MCF 10A (cell line): ENCODE measurements at places on chromosomes 12 and 14. TPM values are rescaled to one million over a fixed set of nuclear protein-coding genes. Genes with fewer than 3 reads are reported as not detected.

GRCh38 chr14:33016613-33017012 is 77.9 kb downstream of the NPAS3 start:
- H3K36me3 ChIP-seq = no peaks in the 10 kb centered on the region
- no peak for DNase-seq
- no peaks in the 10 kb centered on the region for H3K27me3 ChIP-seq
- no peak overlapping the region for H3K4me3 ChIP-seq

DNA sequence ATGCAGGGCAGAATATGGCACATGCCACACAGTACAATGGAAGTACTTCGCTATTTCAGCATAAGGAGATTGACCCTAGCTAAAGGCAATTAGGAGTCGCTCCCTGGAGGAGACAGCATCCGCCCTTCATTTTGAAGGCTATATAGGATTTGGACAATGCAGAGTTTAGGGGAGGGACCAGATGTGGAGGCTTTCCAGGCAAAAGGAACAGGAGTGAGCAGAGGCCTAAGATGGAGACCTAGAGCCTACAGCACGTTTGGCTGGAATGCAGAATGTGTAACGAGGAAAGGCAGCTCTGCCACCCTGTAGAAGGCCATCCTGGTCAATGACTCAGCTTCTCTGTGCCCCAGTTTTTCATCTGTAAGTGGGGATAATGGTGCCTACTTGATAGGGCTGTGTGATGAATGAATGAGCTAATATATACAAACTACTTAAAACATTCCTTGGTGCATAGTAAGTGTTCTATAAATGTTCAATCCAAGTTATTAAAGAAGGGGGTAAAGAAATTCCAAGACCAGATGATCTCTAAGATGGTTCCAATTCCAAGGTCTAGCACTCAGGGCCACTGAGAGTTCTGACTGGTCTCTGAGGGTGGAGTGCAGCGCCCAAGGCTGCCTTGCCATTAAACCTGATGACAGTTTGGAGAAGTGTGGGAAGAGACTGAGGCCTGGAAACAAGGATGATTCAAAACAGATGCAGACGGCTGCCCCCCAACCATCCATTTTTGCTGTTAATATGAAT is 54.3 kb upstream of the FRMD6 start:
- H3K27me3 ChIP-seq = no peaks in the 10 kb centered on the region
- DNase-seq = no peak
- H3K36me3 ChIP-seq = peaks cover 11% of the 10 kb centered on the region

DNA sequence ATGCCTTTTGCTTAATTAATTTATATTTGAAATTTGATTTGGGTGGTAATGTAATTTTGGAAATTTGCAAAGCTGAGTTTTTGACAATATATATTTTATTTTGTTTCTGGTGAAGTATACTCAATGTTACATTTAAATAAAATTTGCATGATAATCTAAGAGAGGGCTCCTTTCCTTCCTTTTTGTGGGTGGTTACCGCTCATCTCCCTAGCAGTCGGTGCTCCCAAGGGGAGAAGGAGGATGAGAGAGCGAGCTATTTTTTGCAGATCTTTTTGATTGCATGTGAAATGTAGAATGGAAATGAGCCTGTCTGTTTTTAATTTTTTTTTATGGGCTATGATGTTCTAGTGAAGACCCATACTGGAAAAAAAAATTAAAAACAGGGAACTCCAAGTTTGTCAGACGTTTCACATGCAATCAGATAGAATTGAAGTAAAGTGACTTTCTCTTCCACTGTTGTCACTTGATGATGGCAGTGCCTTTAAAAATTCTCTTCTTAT is 39.8 kb downstream of the MSRB3 start:
- H3K4me3 ChIP-seq = no peak overlapping the region
- H3K27ac ChIP-seq = no peak overlapping the region
- no peak for DNase-seq
- H3K36me3 ChIP-seq = peaks cover 13% of the 10 kb centered on the region
- H3K27me3 ChIP-seq = no peaks in the 10 kb centered on the region

DNA sequence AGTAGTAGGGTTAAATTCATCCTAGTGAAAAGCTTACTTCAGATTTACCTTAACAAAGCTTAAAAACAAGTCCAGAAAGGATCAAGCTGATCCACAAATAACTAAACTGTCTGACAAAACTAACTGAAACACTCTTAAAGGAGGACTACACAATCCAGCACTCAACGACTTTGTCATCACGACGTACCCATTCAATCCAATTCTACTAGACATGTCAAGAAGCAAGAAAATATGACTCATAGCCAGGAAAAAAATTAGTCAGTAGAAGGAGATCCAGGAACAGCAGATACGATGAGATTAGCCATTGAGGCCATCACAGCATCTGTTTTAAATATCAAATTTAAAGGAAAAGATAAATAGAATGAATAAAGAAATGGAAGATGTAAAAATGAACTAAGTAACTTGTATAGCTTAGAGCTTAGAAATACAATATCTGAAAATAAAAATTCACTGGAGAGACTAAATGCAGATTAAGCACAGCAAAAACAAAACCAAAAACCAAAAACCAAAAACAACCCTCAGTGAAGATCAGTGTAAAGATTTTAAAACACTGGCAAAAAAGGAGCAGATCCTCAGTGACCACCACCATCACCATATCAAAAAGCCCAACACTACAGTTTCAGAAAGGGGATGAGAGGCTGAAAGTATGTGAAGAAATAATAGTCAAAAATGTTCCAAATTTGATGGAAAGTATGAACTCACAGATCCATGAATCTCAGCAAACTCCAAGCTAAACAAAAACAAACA is 95.0 kb upstream of the CCND2 start:
- H3K27me3 ChIP-seq = peaks cover 35% of the 10 kb centered on the region
- H3K4me3 ChIP-seq = no peak overlapping the region
- H3K36me3 ChIP-seq = no peaks in the 10 kb centered on the region
- DNase-seq = peak; percentile 6

DNA sequence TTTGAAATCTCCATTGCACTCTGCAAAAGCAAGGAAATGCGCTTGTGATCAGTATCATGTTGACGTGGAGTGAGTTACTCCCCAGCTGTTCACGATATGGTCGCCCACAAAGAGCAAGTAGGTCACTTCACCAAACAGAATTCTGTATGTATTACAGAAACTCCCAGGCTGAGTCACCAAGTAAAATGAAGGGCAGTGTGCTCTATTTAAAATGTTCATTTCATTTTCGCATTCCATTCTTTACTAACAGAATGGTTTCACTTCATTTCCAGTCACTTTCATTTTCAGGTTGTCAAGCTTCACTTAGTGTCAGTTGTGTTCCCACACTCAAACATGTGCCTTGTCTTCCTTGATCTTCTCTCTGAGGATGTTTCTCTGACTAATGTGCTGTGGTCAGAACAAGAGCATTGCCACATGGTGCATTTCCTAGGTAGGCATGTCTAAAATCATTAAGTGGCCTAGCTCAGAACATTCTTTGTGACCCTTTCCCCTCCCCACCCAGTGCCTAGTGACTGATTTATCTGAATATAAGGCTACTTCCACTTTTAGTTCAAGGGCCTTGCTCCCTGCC is 391.2 kb downstream of the RAD51B start:
- peak overlapping the region; percentile 56 for H3K4me3 ChIP-seq
- H3K27me3 ChIP-seq = no peaks in the 10 kb centered on the region
- peak; percentile 79 for DNase-seq
- peak overlapping the region; percentile 87 for H3K27ac ChIP-seq
- H3K4me1 ChIP-seq = peaks cover 13% of the 10 kb centered on the region

DNA sequence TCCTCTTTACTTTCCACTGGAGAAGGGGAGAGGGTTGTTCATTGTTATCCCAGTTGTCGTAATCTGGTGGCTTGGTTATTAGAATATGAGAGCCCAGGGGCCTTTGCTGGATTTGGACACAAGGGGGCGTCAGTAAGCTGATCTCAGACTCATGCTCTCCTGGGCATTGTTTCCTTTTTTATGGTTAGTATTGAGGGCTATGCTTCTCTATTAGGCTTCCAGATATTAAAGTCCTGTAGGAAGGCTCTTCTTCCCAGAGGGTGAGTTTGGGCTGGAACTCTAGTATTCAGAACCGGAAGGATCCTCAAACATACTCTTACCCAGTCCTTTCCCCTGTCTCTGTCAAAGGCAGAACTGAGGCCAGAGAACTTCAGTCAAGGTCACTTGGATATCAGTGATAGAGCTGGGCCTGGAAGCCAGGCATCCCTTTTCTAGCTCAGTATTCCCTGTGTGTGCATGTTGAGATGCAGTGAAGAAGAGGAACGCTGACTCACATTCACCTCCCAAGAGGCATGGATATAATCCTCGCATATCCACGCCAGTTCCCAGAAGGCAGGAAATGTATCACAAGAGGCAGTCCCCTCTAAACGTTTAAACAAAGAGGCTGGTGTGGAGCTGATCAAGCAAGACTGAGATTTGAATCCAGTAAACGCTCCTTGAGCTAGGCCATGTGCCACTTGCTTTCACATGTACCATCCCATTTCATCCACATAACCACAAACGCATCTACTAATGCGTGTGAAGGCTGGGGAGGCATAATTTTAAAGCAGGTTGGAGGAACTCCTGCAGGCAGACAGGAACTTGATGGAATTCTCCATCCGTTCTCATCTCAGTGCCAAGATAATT is 41.6 kb downstream of the UBE3B start:
- no peaks in the 10 kb centered on the region for H3K4me1 ChIP-seq
- H3K27ac ChIP-seq = no peak overlapping the region
- H3K27me3 ChIP-seq = no peaks in the 10 kb centered on the region
- H3K36me3 ChIP-seq = peaks cover 69% of the 10 kb centered on the region
- peak; percentile 69 for DNase-seq

DNA sequence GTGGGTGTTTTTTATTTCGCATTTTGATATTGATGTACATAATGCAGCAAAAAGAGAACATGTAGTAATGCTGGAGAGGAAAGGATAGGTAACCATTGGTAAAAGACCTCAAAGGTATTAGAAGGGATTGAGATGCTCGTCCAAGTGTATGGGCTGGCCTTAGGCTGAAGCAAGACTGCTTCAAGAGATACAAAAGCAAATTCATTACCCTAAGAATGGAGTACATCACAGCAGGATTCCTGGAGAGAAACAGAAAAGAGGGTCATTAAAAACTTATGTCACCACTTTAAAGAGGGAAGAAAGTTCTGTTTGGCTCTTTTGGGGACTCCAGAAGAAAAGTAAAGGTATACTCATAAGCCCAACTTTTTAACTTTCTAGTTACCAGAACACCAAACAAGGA is 420.5 kb downstream of the ZFP36L1 start:
- peaks cover 5% of the 10 kb centered on the region for H3K4me1 ChIP-seq
- DNase-seq = no peak
- no peak overlapping the region for H3K4me3 ChIP-seq
- H3K27me3 ChIP-seq = no peaks in the 10 kb centered on the region
- H3K27ac ChIP-seq = no peak overlapping the region
- no peaks in the 10 kb centered on the region for H3K36me3 ChIP-seq

Gene BMP4
- 0.28 and 0.54 TPM in 2 replicates for total RNA-seq

Gene STYX
- total RNA-seq = 15.5 and 16.3 TPM in 2 replicates
